ENCODE measurements at places on chromosomes 5 and 9.

- no peak for DNase-seq
Observed at GRCh38 chr9:114395334-114395617, 7.5 kb upstream of the AKNA start.

DNA sequence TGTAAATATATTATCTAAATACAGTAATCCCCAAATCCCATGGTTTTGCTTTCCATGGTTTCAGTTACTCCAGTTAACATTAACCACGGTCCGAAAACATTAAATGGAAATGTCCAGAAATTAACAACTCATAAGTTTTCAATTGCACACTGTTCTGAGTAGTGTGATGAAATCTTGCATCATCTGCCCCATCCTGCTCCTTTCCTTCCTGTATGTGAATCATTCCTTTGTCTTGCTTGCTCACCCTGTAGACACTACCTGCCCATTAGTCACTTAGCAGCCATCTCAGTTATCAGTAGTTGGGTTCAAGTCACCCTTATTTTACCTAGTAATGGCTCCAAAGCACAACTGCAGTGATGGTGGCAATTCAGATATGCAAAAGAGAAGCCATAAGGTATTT lies 1568.5 kb upstream of the WWC1 start:
- no peak for DNase-seq

DNA sequence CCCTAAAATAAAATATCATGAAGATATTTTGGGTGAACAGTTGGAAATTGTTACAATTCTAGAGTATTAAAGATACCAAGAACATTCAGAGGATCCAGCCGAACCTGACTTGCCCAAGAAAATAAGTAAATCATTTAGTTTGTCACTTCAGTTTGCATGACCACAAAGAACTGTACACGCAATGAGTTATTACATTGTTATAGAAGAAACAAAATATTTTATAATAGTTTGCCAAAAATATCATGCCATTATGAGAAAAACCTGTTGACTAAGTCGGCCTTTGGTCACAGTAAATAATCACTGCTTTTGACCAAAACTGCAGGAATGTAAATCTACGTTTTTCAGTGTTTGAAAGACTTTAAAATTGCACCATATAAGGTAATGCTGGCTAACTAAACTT lies 27.9 kb downstream of the TRIO start:
- no peak for DNase-seq

DNA sequence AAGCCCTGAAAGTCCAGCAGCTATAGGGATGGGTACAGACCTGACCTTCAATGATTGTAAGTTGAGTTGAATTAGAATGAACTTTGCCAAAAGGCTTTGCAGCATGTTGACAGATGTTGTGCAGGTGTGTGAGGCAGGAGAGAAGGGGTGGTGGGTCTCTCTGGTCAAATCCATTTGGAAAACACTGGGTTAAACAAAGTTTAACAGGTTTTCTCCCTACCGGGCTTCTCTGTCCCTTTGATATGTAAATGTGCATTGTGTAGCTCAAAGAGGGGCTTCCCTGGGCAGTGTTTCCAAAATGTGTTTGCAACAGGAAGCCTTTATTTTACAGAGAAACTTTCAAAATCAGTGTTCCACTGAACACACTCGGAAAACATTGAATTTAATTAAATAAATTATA lies 72.1 kb upstream of the BRINP1 start:
- DNase-seq = no peak

DNA sequence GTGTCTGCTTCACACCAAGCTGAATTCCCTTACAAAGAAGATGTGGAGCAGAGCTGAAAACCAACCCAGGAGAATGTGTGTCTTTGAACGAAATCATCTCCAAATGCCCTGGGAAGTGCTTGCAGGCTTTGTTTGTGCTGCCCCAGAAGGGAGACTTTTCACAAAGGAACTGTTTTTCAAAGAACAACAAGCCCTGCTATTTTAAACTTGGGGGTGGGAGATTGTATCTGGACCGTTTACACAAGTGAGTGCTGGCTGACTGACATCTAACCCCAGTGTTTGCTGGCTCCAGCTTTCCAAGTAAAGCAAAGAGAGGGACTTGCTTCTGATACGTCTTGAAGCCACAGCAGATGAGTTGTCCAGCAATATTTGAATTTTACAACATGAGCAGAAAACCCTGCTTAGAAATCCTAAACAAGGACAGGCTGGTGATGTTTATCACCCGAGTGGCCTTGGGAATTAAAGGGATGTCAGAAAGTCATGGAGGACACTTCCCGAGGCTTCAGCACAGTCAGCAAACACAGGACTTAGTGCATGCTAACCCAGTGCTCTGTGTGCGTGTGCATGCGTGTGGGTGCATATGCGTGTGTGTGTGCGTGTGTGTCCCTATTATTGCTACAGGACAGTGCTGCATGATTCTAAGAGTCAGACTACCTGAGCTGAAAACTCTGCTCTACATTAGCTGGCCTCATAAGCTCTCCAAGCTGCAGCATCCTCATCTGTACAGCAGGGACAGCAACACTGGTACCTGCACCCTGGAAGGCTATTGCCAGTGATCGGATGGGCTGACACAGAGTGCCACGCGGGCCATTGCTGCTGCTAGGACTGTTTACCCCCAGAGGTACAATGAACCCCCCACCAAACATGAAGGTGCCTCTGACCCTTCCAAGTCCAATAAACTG lies 1.4 kb downstream of the ADAMTS12 start:
- DNase-seq = no peak

GRCh38 chr5:7146886-7147285 lies 249.1 kb upstream of the ADCY2 start:
- no peak for DNase-seq

- DNase-seq = no peak
Observed at GRCh38 chr9:27427272-27427643, 96.8 kb upstream of the IFNK start.

DNA sequence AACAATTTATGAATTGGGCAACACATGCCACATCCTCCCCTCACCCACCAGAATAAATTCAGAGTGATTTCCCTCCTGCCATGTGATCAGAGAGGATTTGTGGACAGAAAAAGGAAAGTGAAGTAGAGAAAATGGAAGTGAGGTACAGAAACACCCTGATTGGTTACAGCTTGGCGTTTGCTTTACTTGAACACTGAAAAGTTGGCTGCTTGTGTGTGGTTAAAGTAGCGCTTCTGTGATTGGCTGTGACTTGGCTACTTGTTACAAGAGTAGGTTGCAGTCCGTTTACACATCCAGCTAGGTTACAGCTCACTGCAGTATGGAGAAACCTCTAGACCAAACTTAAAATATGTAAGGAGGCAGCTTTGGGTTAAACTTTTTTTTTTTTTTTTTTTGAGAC lies 205.2 kb upstream of the ZNF608 start:
- no peak for DNase-seq

DNA sequence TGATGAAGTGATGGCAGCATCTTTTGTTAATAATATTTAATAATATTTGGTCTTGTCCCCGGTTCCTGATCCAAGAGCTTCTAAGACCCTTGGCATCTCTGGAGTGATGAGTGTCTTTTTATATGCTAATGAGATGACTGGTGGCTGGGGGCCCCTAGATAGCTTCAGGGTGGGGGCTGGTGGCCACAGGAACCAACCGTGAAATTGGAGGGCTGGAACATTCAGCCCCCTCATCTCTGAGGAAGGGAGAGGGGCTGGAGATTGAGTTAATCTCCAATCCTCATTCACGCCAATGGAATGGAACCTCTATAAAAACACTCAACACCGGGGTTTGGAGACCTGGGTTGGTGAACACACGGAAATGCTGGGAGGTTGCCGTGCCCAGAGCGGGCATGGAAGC lies 78.2 kb upstream of the RAPGEF1 start:
- no peak for DNase-seq

- no peak for DNase-seq
Observed at GRCh38 chr5:132227485-132228240, at the start of gene P4HA2. P4HA2 (minus strand) TSS chr5:132227853; CDS start chr5:132218626, 9,227 bp downstream.

- DNase-seq = no peak
Observed at GRCh38 chr9:14362175-14362574, 48.2 kb upstream of the NFIB start.

DNA sequence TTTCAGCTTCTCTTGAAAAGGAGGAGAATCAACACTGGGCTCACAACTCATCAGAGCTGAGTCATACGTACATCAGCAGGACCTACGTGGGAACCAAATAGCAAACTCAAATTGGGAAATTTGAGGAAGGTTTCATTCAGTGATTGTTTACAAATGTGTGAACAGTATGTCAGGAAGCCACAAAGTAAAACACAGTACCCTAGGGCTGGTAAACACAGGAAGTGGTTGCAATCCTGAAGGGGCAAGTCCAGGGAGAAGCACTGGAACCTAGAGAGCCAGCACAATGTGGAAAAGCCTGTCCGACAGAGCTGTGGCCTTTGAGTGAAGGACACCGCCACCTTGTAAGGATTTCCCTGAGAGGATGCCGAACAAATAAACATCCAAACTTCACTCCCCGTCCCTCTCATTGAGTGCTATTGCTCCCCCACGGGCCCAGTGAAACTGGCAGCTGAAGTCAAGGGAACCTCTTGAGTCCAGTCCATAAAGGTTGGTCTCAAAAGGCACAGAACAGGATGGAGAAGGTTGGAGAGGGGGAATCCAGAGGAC lies 26.7 kb upstream of the RICTOR start:
- DNase-seq = no peak

DNA sequence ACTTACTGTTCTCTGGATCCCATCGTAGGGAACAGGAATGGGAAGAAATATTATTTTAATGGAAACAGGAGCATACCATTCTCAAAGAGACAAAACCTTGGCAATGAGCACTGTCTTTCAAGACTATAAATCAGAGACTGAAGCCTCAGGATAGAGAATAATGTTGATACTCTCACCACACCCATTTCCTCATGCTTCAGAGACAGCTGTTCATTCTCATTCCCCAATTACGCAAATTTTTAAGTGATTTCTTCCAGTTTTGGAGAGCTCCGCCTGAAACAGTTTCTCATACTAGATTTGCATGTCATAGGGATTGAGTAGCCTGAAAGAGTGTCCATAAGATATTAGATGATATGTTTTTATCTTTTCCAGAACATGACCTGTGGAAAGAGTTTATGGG lies 290.5 kb upstream of the RASA1 start:
- no peak for DNase-seq

GRCh38 chr9:114139071-114139470 lies 16.3 kb upstream of the COL27A1 start:
- DNase-seq = no peak

DNA sequence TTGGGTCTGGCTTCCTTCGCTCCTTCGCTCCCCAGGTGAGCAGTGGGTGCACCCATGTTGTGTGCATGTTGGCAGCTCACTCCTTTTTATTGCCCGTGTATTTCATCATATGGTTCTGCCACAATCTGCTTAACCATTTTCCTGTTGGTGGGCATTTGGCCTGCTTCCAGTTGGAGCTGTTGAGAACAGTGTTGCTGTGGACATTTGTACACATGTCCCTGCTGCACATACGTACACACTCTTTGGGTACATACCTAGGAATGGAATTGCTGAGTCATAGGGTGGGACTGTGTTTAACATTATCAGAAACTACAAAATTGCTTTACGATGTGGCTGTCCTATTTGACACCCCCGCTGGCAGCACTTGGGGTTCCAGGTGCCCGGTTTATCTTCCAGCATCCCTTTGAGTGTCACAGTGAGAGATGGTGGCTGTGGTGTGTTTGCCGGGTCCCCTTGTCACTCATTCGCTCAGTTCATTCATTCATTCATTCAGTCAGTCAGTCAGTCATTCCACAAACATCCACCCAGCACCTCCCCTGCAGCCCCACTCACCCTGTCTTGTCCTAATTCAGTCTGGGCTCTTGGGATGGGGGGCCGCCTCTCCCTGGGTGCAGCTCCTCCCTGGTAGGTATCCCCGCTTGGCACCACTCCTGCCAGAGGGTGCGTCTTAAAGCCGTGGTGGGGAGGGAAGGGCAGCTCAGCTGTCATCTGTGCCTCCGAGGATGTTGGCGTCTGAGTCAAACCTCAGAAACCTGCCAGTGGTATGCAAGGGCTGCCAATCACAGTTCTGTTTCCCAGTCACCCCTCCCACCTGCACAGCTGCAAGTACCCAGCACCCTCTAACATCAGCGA lies 7.9 kb upstream of the FIBCD1 start:
- no peak for DNase-seq

DNA sequence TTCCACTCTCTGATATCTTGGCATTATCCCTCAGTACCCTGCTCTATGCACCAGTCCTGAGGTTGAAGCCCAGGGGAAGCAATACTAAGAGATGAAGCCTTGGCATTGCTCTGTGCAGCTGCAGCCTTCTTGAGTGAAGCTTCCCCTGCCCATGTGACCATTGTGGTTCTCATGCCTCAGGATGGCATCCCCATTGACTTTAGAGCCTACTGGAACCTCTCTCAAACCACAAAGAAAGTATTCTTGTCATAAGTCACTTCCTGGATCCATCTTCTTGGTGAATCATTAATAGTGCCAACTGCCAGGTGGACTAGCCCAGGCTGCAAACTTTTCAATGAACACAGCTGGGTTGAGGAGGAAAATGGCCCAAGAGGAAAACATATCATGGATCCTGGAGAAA lies 283.9 kb upstream of the RFX3 start:
- DNase-seq = no peak

DNA sequence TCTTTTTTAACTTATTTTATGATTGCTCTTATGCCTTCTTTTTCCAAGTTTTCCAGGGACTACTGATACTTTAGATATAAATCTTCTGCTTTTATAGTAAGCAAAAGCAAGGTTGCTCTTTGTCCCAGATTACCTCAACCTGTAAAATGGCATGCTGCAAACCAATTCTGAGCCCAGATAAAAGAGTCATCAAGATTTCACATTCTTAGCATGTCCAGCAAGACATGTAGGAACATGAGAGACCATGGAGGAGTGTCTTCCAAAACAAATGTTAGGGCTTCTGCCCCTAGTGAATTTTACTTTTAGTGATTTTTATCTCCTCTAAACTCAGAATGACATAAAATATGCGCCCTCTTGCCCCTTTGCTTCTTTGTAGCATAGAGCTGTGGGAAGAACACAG lies 7.0 kb upstream of the CDC20B start:
- no peak for DNase-seq

DNA sequence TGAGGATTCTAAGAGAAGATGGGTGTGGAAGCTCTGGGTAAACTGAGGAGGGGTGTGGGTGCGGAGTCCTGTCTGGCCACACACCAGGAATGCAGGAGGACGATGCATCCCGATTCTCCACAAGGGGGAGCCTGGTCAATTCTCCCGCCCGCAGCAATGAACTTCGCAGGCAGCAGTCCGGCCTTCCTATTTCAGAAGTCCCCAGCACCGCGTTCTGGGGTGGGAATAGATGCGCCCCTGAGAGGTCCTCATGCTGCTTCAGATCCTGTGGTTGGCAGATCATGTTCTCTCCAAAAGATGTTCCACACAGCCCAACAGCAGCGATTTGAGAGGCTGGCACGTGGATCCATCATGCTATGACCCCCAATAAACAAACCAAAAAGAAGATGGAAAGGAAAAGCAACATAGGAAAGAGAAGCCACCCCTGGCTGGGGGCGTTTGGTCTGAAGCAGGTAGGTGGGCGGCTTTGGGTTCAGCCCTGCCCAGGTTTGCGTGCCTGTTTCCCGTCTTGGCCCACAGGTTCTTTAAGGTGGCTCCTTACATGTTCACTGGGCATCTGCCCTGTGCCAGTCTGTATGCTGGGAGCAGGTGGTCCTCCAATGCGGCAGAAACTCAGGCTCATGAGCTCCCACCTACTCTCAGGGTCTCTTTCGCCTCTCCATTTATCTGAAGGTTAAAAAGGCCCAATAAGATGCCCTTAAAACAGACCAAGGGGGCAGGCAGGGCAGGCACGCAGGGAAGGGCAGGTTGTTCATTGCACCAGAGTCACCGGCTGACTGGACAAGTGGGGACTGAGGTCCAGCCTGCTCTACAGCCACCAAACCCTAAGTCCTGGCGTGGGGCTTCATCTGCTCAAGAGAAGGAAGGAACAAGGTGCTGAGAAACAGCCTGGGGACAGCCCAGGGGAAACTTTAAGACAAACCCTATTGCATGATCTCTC lies 171.6 kb downstream of the PAX5 start:
- no peak for DNase-seq

GRCh38 chr5:145463634-145464033 lies 371.5 kb downstream of the PRELID2 start:
- no peak for DNase-seq
